EH (cell line): ENCODE measurements at places on chromosomes 7 and 10.
A peak's percentile ranks its signal among the peaks of the same experiment; 100 is the strongest.

DNA sequence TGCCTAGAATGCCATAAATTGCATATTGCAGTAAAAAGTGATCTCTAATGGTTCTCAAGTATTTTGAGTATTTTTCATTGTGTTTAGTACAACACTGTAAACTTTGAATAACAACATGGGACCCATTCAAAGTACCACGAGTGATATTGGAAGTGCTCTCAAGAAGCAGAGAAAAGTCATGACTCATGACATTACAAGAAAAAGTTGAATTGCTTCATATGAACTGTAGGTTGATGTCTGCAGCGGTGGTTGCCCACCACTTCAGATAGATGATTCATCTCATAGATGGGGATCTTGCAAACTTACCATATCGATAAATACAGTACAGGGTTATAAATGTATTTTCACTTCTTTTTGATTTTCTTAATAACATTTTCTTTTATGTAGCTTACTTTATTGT is 33.9 kb downstream of the ENTPD1 start:
- no peak for DNase-seq

DNA sequence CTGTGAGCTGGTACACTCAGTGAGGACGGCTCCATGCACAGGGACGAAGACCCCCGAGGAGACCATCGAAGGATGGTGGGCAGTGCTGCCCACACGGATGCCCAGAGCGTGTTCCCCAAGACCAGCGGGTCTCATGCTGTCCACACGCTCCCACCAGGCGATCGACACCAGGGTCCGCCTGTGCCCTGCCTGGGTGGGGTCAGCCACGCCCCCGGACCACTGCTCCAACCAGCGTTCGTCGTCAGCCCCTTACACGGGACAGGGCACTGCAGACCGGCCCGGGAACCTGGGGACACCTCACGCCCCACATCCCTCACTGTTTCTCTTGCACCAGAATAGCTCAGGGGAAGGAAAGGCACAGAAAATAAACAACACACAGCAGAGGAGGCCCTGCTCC is 223.5 kb downstream of the DNAJB6 start:
- no peak for DNase-seq

- DNase-seq = no peak
These were observed 1.2 kb upstream of the PALS2 start for GRCh38 chr7:24572016-24572392.

- DNase-seq = no peak
These were observed 38.0 kb upstream of the PIP4K2A start for GRCh38 chr10:22752272-22752889.

DNA sequence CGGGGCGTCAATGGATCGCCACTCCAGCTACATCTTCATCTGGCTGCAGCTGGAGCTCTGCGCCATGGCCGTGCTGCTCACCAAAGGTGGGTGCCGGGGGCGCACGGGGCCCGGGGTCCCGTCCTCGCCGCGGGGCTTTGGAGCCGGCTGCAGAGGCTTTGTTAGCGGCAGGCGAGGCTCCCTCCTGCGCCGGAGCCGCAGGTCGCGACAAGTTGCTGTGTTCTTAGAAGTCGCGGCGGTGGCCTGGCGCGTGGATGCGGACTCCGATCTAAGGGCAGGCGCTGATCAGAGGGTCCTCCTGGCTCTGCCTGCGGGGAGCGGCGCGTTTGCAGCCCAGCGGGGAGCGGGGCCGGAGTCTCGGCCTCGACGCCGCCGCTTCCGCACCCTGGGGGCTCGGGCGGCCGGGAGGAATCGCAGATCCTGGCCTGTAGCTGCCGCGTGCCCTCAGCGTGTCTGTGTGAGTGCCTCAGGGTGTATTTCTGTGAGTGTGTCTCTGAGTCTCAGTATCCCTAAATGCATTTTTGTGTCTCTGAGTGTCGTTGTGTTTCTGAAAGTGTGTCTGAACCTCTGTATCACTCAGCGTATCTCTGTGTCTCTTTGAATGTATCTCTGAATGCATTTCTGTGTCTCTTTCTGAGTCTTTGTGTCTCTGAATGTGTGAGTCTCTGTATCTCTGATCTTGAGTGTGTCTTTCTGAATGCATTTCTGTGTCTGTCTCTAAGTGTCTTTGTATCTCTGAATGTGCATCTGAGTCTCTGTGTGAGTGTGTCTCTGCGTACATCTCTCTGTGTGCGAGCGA is 766 bp downstream of the BAMBI start:
- DNase-seq = peak; percentile 52

DNA sequence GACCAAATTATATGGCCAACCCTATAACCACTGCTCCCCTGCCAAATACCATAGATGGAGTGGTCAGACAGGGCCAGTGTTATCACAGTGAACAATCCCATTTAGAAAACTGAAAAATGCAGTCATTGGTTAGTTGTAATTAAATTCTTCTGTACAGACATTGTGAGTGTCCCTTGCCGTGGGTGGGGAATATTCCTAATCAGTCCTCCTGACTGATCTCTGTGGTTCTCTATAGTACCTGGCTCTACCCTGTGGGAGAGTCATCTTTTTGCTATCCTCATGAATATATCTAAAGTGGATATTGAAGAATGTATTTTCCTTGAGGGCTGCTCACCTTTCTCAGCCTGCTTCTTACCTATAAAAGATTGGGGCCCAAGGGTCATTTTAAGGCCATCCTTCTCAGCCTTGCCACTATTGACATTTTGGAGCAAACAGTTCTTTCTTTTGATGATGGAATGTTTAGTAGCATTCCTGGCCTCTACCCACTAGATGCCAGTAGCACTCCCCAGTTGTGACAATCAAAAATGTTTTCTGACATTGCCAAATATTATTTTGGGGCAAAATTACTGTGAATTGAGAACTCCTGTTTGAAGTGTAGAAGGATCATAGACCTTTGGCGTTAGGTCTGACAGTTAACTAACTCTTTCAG is 110.2 kb downstream of the MAPK8 start:
- DNase-seq = peak; percentile 44

GRCh38 chr7:91915401-91916050 is 25.1 kb upstream of the AKAP9 start:
- DNase-seq = peak; percentile 69

DNA sequence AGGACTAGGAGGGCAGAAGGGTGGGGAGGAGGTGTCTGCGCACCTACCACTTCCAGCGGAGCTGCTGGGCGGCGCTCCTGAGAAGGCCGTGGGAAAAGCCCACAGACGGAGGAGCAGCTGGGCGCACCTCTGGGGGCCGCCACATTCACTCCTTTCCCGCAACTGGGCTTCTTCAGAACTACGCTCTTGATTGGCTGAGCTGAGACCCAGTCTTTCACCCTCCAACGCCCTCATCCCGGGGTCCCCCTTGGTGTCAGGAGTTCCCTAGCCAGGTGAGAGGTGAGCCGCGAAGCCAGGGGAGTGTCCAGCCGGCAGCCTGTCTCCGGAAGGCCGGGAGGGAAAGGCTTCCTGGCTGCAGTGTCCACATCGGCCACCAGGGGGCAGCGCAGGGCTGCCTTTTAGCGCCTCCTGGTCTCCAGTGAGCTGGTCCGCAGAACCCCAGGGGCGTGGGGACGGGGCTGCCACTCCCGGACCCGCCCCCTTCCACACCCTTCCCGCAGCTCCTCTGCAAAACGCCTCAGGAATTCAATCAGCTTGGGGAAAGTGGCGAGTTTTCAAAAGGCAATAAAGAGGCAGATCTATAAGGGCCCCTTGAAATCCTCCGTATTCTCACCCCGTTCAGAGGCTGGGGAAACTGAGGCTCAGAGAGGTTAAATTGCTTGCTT is 98.8 kb downstream of the CHST15 start:
- DNase-seq = peak; percentile 86

GRCh38 chr10:8921568-8921967 is 867.1 kb downstream of the GATA3 start:
- DNase-seq = no peak

GRCh38 chr7:142478479-142479220 is 220.8 kb upstream of the PRSS58 start:
- DNase-seq = peak; percentile 78

GRCh38 chr10:71252220-71252619 is 39.9 kb downstream of the UNC5B start:
- DNase-seq = no peak
